ENCODE measurements at places on chromosomes 13 and 19.

DNA sequence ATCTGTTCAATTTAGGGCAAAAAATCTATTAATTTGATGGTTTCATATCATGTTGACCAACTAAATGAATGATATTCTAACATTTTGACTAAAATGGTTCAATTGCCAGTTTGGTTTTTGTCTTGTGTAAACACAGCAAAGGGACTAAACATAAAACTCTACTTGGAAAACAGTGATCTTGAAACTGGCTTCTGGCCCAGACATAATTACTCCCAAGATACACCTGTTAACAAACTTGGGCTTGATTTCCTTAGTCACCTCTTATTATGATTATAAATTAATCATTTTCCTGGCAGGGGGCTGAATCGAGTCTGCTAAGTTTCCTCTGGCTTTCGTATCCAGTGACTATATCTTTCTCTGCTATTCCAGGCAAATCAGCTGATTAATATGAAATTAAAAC is 78.0 kb upstream of the OXGR1 start:
- no peak for DNase-seq

DNA sequence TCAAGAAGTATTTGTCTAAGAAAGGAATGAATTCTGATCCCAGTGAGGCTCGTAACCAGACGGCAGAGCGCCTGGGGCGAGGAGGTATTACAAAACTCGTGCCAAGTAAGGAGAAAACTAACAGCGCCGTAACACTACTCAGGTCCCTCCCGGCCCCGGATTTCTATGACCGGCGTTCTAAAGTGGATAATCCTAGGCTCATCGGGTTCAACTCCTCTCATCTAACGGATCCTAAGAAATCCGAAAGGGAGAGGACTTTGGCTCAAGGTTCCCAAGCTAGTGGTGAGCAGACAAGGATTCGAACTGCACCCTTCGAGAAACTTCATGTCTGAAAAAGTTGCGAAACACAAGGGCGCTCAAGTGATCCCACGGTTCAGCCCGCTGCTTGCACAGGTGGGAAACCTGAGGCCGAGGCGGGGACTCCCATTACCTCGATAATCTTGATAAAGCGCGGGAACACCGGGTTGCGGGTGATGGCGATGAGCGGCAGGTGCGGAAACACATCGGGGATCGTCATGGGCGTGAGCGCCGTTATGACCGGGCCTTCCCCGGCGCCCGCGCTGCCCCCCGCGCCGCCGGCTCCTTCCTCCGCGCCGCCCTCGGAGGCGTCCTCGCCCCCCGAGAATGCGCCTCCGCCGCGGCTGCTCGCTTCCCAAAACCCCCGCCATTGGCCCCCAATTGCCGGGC is 529 bp downstream of the LONP1 start:
- peak; percentile 23 for DNase-seq

GRCh38 chr19:30227012-30227621 is 145.1 kb upstream of the ZNF536 start:
- no peak for DNase-seq

- no peak for DNase-seq
Observed at GRCh38 chr19:35300339-35300649, 8.3 kb downstream of the MAG start.

GRCh38 chr19:20969498-20969897 is 46.4 kb downstream of the ZNF85 start:
- no peak for DNase-seq

GRCh38 chr13:108551674-108552073 is 77.7 kb upstream of the MYO16 start:
- no peak for DNase-seq

DNA sequence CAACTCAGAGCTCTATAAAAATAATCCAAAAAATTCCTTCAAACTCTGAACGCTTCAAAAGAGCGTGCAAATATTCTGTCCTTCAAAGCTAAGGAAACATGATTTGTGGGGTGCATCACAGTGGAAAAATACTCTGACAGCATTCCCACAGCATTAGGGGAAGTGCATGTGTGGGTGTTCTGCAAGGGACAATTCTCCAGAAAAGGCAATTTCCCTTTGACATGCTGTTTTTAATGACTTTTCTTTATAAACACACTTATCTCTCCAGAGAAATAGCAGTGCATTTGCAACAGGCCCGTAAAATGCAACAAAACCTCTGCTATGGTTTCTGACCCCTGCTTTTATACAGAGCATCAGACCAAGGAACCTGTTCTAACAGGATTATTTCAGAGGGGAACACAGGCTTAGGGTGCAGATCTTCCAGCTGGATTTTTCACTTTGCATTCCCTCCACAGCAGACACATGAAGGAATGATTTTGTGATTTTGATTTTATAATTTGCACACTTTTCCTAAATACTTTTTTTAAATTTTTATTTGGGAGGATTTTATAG is 42.6 kb downstream of the KL start:
- DNase-seq: no peak

DNA sequence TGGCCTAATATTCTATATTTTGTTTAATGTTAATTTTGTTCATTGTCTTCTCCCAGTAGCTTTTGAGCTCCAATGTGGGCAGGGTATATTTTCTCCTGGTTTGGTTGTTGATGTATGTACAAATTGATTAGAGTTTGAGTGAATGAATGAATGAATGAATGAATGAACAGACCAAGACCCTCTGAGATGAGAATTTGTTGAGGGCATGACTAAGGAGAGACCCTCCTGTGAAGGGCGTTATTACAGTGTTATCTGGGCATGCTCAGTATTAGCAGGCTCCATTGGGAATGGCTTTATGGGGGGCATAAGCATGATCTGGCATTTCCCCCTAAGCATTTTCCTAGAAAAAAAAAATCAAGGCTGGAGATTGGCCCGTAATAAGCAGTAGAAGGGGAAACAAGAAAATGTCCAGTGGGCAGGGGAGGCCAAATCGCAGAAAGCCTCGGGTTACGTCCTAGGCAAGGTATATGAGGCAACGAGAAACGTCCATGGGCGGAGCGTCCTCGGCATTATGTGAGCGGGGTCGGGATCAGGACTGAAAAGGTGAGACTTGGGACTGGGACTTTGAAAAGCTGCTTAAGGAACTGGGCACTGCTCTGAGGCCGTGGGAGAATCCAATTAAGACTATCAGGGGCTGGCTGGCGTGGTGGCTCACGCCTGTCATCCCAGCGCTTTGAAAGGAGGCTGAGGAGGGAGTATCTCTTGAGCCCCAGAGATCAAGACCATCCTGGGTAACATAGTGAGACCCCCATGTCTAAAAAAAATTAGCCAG is 904 bp upstream of the ARHGAP33 start:
- no peak for DNase-seq

GRCh38 chr13:44266305-44266704 is 107.3 kb upstream of the SERP2 start:
- DNase-seq: no peak

GRCh38 chr19:12794971-12795381 is 3.7 kb downstream of the JUNB start:
- no peak for DNase-seq

DNA sequence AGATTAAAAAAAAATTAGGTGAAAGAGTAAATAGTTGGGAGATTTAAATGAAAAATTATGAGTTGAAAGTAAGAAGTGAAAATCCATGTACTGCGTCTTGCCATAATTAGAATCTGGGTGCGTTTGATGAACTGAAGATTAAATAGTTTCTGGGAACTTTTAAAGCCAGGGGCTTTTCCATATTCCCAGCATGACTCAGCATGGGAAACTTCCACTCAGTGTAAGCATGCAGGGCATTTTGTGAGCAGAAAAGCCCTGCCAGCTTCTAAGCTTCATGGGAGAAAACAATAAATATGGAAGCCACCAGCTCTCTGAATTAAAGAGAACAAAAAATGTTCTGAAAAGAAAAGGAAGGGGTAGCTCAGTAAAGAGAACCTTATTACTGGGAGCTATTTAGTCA is 62.0 kb upstream of the EDNRB start:
- no peak for DNase-seq

DNA sequence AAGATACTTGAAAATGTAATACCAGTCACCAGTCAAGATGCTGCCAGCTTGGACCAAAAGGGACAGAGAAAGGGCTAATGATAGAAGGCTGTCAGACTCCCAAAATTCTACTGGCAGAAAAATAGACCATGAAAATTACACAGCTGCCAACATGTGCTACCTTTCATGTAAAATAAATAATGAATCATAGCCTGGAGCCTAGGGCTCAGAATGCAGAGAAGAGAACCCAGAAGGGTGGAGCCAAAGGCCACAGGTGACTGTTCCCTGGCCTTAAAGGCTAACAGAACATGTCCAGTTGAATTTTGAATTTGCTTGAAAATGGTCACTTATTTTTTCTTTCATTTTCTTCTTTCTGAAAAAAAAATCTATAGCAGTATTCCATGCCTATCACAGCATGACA is 1827.0 kb upstream of the MIR17HG start:
- DNase-seq: no peak

DNA sequence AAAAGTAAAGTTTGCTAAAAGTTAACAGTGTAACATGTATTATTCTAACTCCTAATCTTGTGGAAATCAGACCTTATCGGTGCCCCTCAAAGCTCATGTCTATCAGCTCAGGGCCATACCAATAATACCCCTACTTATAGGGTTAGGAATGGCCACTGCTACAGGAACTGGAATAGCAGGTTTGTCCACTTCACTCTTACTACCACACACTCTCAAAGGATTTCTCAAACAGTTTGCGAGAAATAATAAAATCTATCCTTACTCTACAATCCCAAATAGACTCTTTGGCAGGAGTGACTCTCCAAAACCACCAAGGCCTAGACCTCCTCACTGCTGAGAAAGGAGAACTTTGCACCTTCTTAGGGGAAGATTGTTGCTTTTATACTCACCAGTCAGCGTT is 1677.7 kb downstream of the OLFM4 start:
- DNase-seq: no peak

GRCh38 chr19:44648631-44649251 is 5.0 kb downstream of the PVR start:
- no peak for DNase-seq

DNA sequence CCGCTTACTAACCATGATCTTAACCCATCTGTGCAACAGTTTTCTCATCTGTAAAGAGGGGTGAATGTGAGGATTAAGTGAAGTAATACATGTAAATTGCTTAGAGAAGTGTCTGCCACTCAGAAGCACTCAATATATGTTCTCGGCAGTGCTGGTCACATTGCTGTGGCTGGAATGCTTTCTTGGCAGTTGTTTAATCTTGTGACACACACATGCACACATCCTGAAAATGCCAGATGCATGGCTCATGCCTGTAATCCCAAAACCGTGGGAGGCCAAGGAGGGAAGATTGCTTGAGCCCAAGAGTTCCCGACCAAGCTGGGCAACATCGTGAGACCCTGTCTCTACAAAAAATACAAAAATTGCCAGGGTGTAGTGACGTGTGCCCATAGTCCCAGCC is 4.9 kb upstream of the DMKN start:
- DNase-seq: no peak

DNA sequence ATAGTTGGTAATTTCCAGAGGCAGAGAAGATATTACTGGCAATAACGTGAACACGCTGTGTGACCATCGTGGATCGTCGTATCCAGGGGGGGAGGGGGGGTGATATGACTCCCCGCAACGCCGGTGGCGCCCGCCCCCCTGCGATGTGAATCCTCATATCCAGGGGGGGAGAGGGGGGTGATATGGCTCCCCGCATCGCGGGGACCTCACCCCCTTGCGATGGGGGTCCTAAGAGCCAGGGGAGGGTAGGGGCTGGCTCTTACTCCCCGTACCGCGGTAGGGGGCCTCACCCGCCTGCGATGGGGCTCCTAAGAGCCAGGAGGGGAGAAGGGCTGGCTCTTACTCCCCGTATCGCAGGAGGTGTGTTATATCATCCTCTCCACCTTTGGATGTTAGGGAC is 31.3 kb upstream of the RGCC start:
- no peak for DNase-seq

DNA sequence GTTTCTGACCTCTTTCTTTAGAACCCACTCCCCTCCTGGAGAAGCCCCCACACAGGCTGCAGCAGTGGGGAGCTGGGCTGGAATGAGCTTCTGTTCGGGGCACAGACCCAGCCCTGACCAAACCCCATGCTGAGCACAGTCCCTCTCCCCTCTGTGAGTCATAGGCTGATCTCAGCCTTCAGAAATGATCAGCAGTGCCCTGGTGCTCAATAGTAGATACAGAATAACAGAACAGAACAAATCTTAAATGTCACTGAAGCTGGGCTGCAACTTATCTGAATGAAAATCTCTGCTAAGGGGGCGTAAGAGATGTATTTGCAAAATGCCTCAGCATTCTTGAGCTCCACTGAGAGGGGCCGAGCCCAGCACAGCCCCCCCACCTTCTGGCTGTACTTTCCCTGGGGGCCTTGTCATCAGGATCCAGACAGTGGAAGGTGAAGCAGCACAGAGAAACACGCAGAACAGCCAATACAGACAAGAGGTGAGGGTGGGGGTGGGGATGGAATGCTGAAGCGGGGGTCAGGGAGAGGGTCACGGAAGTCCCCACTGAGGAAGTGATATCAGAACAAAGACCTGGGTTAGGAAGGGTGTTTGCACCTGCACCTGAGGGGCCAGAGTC is 9.9 kb downstream of the ZNF665 start:
- DNase-seq: no peak

DNA sequence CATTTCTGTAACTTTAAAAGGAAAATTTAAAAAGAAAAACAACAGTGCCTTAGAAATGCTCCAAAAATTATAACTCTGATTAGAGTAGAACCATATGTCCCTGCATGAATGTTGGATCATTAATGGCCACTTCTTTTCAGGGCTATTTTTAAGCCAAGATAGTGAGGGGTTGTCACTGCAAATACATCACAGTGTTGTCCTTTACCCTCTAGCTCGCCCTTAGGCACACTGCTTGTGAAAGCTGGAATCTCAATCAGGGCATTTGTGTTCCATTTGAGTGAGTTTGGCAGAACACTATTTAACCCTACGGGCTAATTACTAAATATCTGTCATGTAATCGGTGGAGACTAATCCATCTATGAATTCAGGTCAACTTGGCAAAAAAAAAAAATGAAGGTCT is 212.2 kb downstream of the NHLRC3 start:
- no peak for DNase-seq

- DNase-seq: no peak
Observed at GRCh38 chr13:113762538-113762937, 3.5 kb downstream of the TMEM255B start.

DNA sequence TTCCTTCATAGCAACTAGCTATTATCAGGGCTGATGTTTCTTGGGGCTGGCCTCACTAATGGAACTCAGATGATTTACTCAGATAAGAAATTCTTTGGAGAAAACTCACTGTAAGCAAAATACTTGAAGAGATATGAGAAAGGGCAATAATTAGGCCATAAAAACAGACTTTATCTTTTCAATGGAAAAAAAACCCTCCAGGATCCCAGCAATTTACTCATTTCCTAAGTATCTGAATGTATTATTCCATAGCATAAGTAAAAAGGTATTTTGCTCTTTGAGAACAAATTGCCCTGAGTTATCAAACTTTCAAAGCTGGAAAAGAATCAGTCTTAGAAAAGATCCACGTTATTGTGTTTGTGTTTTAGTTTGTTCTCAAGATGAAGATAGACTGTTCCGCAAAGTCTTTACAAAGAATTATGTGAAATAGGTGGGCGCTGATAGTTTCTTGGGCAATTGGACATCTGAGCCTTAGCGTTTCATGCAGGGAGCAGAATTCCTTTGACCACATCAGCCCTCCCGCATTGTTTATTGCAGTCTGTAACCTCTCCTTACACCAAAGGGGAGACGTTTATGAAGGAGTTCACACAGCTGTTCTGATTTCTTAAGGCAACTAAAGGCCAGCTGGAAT is 29.1 kb upstream of the CSNK1A1L start:
- DNase-seq: no peak

Data from stimulated activated CD4-positive, alpha-beta T cell treated with anti-CD3 and anti-CD28 coated beads, Interleukin-12 subunit alpha, Interleukin-12 subunit beta, amount 100 ng/mL, for 48 hours (primary cell).